ENCODE measurements at places on chromosomes 5 and 9. TPM values are rescaled to one million over a fixed set of nuclear protein-coding genes. Genes with fewer than 3 reads are reported as not detected.

- DNase-seq, result no peak
These were observed 144.6 kb upstream of the ZNF366 start for GRCh38 chr5:72651779-72652178.

GRCh38 chr5:113572716-113573115 is 59.2 kb downstream of the YTHDC2 start:
- no peak for DNase-seq

DNA sequence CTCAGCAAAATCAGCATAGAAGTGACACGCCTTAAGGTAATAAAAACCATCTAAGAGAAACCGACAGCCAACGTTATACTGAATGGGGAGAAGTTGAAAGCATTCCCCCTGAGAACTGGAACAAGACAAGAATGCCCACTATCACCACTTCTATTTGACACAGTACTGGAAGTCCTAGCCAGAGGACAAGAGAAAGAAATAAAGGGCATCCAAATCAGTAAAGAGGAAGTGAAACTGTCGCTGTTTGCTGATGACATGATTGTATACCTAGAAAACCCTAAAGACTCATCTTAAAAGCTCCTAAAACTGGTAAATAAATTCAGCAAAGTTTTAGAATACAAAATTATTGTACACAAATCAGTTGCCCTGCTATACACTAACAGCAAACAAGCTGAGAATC is 393.3 kb downstream of the KIF4B start:
- no peak for DNase-seq

DNA sequence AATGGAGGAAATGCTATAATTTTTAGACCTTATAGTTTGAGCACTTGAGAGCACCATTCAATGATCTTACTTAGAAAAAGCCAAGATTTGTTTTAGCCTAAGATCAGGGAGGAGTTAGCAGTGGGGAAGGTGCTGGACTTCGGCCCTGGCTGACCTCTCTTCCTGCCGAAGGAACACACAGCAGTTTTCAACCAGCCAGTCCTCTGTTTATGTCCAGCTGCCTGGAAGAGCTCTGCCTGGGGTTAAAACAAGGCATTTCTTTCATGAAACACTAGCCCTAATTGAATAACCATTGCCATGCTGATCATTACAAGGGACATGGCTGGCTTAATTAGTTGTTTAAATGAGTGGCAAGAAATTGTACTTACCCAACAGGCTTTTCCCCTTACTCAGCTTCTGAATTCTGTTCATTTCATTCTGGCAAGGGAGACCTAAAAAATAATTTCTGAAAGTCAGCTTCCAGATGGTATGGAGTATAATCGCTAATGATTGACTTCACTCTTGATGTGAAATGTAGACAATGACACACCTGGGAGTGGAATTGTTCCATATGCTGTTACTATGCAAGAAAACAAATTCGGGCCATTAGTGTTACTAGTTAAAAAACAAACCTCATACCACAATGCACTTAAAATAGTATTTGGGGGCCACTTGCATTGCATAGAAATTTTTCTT is 514.2 kb downstream of the SPOCK1 start:
- no peak for DNase-seq

GRCh38 chr9:126388964-126389708 is 62.5 kb downstream of the MVB12B start:
- no peak for DNase-seq

- DNase-seq, result no peak
These were observed 18.3 kb upstream of the FRMPD1 start for GRCh38 chr9:37632479-37632878.

DNA sequence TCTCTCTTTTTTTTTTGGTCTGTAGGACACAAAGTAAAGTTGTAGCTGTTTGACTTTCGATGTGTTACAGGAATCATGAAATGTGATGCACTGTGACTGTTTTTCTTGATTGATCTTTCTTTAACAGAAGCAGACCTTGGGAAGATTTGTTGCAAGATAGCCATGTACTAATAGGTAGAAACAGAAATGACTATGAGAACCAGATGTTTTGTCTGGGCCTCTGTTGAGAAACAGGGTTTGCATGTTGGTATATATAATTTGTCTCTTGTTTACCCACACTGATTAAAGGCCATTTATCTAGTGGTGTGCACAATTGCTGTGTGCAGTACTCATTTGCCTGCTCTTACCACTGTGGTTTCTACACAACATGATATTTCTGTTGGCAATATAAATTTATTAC is 125.1 kb downstream of the HACD4 start:
- no peak for DNase-seq

GRCh38 chr5:21152611-21153010 is 1164.6 kb upstream of the CDH18 start:
- no peak for DNase-seq

DNA sequence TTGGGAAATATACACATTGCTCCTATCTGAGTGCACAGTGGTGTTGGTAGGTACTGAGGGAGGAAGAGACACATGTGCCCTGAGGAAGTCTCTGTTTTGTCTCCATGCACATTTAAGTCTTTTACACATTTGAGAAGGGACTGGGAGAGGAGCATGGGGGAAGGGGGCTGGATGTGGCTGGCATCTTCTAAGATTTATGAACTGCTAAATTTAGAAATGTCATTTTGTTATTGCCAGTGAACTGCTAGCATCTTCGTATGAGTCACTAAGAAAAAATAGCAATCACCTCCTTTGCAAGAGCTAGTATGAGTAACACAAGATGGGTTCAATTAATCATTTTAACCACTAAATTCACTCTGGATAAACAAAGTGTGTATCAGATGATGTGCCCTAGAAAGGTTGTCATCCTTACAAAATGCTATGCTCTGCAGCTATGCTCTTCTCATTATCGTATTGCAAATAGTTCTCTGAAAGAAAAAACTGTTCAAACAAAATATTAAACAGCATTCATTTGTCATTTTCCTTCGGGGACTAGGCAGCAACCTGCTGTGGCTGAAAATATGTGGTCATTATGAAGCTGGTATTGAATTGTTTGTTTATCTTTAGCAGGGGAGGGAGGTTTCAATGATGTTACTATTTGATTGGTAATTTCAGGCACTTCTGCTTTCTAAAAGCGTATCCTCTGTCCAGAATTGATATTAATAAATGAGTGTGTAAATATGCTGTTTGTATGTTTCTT is 236.5 kb downstream of the DMRTA1 start:
- no peak for DNase-seq

- peak; percentile 24 for DNase-seq
These were observed 165.8 kb downstream of the GADD45G start for GRCh38 chr9:89770531-89771174.

DNA sequence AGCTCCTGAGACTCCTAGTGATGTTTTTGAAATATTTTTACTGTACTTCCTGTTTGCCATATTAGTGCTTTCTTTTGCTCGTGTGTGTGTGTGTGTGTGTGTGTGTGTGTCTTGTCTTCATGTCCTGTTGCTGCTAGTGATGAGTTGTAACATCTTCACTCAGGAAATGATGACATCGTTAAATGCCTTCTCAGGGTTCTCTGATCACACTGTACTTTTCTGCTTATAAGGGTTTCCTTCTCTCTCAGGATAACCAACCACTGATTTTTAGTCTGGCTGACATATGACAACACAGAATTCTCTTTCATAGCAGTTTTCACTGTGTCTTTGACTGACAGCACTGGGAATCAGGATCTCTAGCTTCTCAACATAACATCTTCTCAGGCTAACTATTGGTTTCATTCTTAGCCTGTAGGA is 16.1 kb downstream of the SV2C start:
- DNase-seq, result no peak

- no peak for DNase-seq
These were observed 12.5 kb upstream of the RAPGEF1 start for GRCh38 chr9:131752231-131752884.

GRCh38 chr9:93307468-93308157 is 123.7 kb downstream of the WNK2 start:
- DNase-seq, result no peak

DNA sequence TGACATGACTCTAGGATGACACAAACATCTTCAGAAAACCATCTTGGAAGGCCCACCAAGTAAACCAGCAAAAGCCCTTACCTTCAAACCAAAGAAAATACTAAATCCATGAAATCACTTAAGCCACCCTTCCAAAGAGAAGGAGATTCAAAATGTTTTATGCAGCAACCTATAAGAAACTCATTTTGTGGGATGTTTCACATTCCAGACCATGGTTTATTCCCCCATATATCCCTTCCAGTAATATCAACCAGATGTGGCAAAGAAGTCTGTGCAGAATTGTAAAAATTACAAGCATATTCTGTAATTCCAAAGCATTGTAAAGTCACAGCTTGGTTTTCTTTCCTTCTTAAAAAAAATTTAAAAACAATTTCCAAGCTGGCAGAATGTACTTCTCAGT is 117.4 kb downstream of the SLIT3 start:
- DNase-seq, result no peak

DNA sequence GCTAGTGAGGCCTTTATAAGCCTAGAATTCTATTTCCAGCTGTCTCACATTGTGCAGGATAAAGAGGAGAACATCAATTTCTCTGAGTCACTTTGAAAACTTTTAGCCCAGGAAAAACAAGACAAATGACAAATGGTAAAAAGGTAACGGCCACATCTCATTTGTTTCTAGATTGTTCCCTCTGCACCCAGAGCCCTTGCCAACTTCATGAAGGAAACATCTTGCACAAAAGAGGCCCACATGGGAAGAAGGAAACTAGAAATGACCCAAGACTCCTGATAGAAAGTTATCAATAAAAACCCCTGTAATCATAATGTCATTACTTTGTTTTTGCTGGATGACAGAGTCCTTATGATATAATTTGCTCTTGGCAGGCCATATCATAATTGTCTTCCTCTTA is 5.3 kb downstream of the DPYSL3 start:
- no peak for DNase-seq

- no peak for DNase-seq
These were observed 61.4 kb downstream of the WDR41 start for GRCh38 chr5:77430726-77431125.

- DNase-seq, result no peak
These were observed 30.0 kb upstream of the SUSD3 start for GRCh38 chr9:93028448-93029006.

DNA sequence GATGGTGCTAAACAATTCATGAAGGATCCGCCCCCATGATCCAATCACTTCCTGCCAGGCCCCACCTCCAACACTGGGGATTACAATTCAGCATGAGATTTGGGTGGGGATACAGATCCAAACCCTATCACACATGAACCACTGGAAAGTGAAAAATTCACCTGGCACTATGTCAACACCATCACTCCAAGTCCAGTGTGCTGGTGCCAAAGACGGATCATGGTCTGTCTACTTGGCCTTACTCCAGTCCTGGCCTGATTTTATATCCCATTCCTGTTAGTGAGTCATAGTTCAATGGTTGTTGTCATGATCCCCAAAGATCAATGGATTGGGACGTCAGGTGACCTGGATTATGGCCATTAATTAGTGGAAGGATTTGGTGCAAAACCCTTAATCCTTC is 147.4 kb upstream of the RPS23 start:
- no peak for DNase-seq

DNA sequence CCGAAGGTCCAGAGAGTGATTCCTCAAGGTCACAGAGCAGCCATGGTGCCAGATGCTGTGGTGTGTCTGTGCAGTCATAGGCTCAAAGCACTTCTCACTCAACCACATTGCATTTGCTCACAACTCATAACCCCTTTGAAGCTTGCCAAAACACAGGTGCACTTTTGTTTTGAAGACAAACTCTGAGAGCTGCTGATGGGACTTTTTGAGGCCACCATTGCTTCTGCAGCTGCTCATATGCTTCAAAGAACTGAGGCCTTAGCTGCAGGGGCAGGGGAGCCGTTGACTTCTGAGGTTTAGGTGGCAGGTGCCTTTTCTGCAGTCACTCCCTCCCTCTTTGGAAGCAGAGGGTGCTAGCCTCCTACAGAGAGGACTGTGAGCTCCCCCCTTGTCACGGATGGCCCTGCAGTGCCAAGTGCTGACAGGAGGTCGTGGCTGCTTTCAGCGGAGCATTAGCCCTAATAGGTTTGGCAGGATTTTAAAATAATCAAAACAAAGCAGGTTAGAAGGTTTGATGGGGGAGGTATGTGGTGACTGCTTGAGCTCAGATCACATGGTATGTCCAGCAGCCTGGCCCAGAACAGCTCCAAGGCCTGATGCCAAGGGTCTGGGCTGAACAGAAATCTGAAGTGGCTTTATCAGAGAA is 232.1 kb downstream of the MAN2A1 start:
- peak; percentile 52 for DNase-seq

- DNase-seq, result no peak
These were observed 124.2 kb downstream of the CDH6 start for GRCh38 chr5:31317665-31318064.

GRCh38 chr5:102832445-102832844 is 77.3 kb downstream of the PAM start:
- DNase-seq, result no peak

Gene DDX31
- 5.4 TPM for total RNA-seq

Gene PCDHA12
- total RNA-seq, result not detected

Gene STKLD1
- total RNA-seq, result 0.20 TPM

Gene BAAT
- total RNA-seq, result not detected

Gene KIF4B
- 0.05 TPM for total RNA-seq

Gene OTP
- total RNA-seq, result not detected

Gene PPP2R2B
- total RNA-seq, result 0.35 TPM

Gene GARIN3
- total RNA-seq, result not detected

Gene PDE4D
- total RNA-seq, result 46.7 TPM

Gene CLPTM1L
- 27.5 TPM for total RNA-seq

Gene PCDHB3
- 0.74 TPM for total RNA-seq

Gene PCA3
- not detected for total RNA-seq

Gene FOXD4L3
- total RNA-seq, result not detected

Gene GABRA1
- not detected for total RNA-seq
